KBM-7 (cell line): ENCODE measurements at places on chromosomes 11 and 22.

GRCh38 chr11:65116370-65117205 lies 913 bp downstream of the ZNHIT2 start:
- no peak for DNase-seq

GRCh38 chr11:126318574-126319373 lies 14.9 kb downstream of the DCPS start:
- DNase-seq: peak; percentile 97

GRCh38 chr22:19291580-19292457 lies at the start of gene CLTCL1:
Gene CLTCL1 (minus strand): TSS chr22:19291719. CDS start chr22:19291641, 78 bp downstream.
- peak; percentile 81 for DNase-seq

DNA sequence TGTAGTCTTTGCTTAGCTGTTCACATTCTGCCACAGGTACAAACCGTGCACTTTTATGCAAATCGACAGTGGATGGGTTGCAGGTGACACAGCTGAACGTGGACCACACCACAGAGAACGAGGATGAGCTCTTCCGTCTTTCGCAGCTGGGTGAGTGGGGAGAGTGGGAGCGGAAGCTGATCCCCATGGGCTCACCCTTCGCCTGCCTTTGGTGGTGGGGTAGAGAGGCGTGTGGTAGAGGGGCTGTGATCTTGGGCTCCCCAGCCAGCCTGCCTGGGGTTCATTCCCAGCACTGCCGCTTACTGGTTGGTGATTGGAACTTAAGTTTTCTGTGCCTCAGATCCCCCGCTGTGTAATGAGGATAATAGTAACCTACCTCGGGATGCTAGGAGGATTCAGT lies 19.1 kb downstream of the TAB1 start:
- DNase-seq: no peak

- DNase-seq: no peak
Observed at GRCh38 chr11:92500453-92500852, 275.8 kb downstream of the FAT3 start.

- no peak for DNase-seq
Observed at GRCh38 chr11:82533628-82534327, 199.9 kb downstream of the FAM181B start.

DNA sequence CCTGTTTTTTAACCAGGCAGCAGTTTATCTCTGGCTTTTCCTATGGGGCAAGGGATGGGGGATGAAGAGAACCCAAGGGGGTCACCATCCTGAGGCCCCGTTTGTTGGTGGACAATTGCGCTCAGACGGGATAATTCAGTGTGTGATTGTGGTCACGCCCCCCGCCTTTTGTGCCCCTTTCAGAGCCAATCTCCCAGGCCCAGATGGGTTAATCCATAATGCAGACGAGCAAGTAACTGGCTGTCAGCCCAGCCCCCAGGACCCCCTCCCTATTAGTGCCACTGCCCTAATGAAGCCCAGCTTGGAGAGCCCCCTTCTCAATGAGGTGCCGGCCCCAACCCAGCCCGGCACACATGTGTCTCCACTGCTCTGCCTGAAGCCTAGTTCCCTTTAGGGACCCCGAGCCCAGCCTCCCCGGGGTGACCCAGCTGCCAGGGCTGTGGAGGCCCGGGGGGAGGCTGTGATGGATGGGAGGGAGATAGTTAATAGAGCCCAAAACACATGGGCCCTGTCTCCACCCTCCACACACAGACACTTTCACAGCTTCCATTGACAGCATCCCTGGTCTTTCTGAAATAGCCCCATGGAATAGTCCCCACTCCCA lies 19.1 kb upstream of the ROBO3 start:
- no peak for DNase-seq

DNA sequence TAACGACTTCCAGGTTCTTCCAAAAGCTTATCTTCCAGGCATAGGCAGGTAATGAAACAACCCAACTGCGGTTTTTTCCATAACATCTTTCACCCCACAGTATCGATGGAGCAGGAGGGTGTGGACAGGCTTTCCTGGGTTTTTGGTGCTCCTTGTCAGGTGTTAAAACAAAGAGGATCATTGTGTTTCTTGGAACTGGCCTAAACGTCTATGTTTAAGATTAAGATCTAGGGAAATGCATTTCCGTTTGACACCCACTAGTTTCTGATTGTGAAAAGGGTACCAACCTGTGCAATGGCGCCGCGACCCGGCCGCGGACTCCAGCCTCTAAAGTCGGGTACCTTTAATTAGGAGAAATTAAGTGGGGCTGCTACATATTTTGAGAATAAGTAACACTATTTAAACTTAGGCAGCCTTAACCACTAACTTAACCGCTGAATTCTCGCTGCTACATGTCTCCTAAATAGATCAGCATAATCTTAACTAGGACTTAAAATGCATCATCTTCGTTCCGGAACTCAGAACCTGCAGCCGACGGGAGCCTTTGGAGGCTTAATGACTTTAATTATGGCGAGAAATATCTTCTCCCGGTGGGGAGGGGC lies 31.5 kb downstream of the C22orf31 start:
- DNase-seq: no peak

- peak; percentile 89 for DNase-seq
Observed at GRCh38 chr11:70470127-70470526, 71.8 kb downstream of the CTTN start.

- DNase-seq: no peak
Observed at GRCh38 chr11:78344676-78345075, 72.9 kb downstream of the GAB2 start.

GRCh38 chr11:72668629-72669347 lies 5.4 kb downstream of the PDE2A start:
- peak; percentile 26 for DNase-seq

- no peak for DNase-seq
Observed at GRCh38 chr11:8917157-8917825, 6.3 kb downstream of the AKIP1 start.

GRCh38 chr11:35825386-35825785 lies 118.5 kb upstream of the LDLRAD3 start:
- DNase-seq: no peak

- no peak for DNase-seq
Observed at GRCh38 chr11:35352077-35352888, 67.1 kb downstream of the SLC1A2 start.

DNA sequence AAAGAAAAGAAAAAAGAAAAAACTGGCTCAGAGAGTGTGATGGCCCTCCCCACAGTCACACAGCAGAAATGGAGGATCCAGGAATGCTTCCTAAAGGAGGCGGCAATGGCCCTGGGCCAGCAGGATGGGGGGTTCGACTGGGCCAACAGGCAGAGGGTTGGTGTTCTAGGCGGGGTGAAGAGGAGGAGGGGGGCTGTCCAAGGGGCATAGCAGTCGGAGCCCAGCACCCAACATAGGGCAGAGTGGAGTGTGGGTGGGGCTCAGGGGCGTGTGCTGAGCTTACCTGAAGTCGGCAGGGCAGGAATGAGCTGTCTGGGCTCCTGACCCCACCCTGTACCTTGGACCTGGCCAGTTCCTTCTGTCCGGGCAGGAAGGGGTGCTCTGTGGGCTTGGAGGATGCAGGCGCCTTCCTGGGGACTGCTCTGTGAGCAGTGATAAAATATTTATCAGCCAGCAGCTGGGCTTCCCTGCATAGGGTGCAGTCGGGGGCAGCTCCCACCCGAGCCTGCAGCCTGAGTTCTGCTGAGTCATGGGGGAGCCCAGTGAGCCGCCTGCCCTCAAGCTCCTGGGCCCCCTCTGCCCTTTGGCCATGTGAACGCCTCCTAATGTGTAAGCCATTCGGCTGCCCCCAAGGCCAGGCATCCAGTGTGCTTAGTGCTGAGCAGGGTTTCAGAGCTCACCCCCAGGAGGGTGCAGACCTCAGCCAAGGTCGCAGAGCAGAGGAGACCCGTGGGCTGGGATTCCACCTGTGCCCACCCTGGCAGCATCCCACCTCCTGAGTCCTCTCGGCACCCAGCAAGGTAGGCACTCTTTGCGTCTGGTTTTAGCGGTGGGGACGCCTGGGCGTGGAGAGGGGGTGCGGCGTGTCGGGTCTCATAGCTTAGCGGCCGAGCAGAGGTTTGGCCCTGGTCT lies 25.3 kb upstream of the PRR5 start:
- DNase-seq: peak; percentile 28

GRCh38 chr11:44556735-44557409 lies 8.6 kb upstream of the CD82 start:
- DNase-seq: peak; percentile 61

DNA sequence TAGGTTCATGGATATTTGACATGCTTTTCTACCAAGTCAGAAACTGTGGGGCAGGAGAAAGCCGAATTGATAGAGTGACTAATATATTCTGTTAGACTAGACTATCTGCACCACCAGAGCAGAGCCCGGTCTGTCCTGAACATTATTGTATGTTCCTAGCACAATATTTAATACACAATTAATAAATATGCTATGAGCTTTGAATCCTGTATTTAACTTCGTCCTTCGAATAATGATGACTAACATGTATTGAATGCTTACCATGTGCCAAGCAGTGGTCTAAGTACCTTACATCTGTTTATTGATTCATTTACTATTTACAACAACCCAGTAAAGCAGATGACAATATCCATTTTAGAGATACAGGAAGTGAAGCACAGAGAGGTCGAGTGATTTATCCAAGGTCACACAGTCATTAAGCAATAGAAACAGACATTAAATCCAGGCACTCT lies 44.8 kb upstream of the ANO3 start:
- DNase-seq: no peak

GRCh38 chr11:30573951-30574350 lies 12.2 kb downstream of the MPPED2 start:
- DNase-seq: no peak

- no peak for DNase-seq
Observed at GRCh38 chr11:20964985-20965384, 295.6 kb downstream of the NELL1 start.

DNA sequence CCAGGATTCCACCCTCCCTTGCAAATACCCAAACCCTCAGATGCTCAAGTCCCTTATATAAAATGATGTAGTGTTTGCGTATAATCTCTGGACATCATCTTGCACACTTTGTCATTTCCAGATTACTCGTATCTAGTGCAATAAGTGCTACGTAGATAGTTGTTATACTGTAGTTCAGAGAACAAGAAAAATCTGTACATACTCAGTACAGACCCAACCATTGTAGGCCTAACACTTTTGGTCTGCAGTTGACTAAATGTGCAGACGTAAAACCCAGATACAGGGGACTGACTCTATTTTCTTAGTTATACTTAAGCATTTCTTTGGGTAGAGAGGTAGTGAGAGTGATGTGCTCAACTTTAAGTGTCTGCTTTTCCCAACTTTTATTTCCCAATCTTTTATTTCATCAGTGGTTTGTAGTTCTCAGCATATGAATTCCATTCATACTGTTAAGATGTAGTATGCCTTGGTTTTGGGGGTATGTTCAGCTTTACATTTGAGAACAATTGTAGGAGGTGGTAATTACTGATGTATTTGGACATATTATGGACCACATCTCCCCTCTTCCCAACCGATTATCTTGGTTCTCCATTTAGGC lies 43.9 kb downstream of the DDX6 start:
- no peak for DNase-seq

DNA sequence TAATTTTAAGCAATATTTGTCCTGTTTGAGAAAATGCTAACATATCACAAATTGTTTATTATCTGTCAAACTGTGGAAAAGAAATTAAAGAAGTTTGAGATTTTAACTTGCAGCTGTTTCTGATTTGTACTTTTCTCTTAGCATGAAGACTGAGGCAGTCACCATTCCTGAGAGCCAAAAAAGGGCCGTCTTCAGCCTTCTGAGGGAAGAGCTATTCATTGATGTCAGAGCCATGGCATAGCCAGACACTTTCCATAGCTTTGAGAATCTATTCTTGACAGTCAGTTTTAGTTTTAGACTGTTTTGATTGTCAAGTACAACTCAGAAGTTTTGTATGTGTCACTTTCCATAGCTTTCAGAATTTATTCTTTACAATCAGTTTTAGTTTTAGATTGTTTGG lies 32.1 kb downstream of the YAP1 start:
- no peak for DNase-seq

DNA sequence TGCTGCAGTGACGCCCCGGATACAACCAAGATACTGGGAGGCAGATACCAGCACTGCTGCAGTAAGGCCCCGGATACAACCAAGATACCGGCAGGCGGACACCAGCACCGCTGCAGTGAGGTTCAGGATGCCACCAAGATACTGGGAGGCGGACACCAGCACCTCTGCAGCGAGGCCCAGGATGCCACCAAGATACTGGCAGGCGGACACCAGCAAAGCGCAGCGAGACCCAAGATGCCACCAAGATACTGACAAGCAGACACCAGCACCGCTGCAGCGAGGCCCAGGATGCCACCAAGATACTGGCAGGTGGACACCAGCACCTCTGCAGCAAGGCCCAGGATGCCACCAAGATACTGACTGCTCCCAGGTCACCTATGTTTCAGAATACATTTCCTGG lies 225.2 kb downstream of the BRD1 start:
- DNase-seq: no peak

DNA sequence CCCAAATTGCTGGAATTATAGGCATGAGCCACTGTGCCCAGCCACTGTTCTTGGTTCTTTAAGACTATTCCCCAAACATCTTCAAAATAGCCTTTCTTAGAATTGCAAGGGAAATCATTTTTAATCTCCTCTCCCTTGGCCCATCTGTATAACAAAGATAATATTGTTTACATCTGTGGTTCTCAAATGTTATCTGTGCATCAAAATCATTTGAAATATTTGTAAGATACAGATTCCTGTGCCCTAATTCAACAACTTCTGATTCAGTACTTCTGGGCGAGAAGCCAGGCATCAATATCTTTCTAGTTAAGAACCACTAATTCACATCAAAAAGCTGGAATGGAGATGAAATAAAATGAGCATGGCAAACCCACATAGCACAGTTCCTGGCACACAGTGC lies 83.0 kb downstream of the TMPRSS5 start:
- DNase-seq: no peak

DNA sequence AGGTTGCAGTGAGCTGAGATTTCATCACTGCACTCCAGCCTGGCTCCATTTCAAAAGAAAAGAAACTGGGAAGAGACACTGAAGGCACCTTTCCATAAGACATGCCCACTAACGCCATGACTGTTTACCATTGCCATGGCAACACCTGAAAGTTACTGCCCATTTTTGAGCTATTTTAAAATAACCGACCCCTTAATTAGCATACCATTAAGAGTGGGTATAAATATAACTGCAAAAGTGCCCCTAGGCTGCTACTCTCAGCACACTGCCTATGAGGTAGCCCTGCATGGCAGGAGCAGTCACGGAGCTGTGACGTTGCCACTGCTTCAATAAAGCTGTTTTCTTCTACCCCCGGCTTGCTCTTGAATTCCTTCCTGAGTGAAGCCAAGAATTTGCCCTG lies 9.9 kb upstream of the RNASEH2C start:
- DNase-seq: no peak

DNA sequence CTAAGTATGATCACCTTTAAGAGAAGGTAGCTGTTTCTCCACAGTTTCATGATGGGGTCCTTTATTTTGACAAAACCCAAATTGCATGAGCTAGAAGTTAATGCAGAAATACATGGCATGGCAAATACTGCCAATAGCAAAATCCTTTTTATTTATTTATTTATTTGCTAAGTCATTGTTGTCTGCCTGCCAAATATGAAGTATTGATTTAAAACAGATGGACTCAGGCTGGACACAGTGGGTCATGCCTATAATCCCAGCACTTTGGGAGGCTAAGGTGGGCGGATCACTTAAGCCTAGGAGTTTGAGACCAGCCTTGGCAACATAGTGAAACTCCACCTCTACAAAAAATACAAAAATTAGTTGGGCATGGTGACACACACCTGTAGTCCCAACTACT lies 52.4 kb downstream of the LARGE2 start:
- no peak for DNase-seq

- no peak for DNase-seq
Observed at GRCh38 chr22:17838180-17838865, 64.1 kb upstream of the BID start.

- no peak for DNase-seq
Observed at GRCh38 chr11:105130189-105130813, 9.3 kb downstream of the CARD18 start.
